Omental fat pad (tissue), 4 donors: ENCODE measurements at places on chromosomes 11 and 22.

GRCh38 chr11:60859616-60860250, 4.0 kb upstream of the PTGDR2 start:
- no peak for DNase-seq

DNA sequence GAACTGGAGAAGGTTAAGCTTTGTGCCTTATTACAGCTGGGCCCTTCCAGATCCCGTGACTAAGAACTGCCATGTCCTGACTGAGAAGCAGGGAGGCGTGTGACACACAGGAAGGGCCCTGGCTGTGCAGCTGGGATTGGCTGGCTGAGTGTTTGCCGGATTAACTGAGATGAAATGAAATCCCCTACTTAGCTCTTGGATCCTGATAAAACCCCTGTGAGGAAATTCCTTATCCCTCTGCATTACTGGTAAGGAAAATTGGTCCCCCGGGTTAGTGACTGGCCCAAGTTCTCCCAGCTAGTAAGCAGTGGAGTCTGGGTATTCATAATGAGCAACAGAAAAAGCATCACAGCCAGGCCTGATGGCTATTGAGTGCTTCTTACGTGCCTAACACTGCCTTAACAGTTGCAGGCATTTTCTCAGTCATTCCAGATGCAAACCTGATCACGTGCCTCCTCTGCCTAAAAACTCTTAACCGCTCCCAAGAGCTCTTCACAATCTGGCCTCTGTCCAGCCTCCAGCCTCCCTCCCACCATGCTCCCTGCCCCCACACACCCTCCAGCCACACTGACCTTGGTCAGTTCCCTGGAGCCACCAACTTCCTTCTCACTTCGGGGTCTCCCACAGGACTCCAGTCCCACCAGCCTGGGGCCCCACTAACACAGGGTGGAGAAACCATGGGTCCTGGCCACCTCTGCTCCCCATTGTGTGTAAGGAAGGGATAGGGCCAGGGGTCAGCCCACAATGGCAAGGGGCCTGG, 37.8 kb downstream of the ARRB1 start:
- no peak for DNase-seq

DNA sequence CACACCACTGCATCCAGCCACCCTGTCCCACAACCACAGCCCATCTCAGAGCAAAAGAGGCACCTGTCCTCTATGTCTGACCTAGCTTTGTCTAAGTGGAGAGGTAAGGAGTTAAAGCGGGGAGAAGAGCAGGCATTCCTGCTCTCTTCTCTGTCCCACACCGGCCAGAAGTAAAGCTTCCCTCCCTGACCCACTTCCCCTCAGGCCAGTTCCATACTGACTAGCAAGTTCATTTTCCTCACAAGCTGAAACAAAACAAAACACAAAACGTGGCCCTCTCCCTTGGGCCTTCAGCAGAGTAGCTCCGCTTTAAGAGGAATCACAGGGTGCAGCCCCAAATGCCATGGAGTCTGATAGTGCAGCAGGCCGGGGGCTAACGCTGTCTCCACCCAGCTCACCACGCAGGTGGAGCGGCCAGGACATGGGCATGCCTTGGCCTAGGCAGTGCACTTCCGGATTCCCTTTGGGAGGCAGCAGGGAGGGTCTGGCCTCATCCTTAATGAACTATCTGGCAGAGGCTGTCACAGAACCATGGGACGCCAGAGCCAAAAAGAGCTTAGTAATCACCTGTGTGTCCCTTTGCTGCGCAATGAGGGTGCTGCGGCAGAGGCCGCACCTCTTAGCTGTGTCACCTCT, 34.0 kb downstream of the FLI1 start:
- no peak for DNase-seq

GRCh38 chr11:58494101-58494500, 13.8 kb downstream of the OR5B21 start:
- DNase-seq, result no peak

- DNase-seq, result no peak
These were observed 11.3 kb upstream of the GDPD5 start for GRCh38 chr11:75536786-75537641.

DNA sequence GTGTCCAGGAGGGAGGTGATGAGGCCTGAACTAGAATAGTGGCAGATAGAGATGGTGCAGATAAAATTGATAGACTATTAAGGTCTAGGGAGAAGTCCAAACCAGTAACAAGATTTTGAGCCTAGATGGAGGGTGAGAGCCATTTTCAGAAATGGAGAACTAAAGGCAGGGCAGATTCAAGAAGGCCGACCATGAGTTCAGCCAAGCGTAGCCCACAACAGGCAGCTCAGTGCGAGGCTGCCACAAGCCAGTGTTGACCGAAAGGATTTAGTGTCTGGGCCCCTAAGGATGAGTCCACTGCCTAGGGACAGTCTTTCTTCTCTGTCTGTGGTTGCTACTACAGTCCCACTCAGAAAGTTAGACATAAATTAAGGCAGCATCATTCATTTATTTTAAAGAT, 51.7 kb downstream of the PPP2R1B start:
- DNase-seq, result no peak

DNA sequence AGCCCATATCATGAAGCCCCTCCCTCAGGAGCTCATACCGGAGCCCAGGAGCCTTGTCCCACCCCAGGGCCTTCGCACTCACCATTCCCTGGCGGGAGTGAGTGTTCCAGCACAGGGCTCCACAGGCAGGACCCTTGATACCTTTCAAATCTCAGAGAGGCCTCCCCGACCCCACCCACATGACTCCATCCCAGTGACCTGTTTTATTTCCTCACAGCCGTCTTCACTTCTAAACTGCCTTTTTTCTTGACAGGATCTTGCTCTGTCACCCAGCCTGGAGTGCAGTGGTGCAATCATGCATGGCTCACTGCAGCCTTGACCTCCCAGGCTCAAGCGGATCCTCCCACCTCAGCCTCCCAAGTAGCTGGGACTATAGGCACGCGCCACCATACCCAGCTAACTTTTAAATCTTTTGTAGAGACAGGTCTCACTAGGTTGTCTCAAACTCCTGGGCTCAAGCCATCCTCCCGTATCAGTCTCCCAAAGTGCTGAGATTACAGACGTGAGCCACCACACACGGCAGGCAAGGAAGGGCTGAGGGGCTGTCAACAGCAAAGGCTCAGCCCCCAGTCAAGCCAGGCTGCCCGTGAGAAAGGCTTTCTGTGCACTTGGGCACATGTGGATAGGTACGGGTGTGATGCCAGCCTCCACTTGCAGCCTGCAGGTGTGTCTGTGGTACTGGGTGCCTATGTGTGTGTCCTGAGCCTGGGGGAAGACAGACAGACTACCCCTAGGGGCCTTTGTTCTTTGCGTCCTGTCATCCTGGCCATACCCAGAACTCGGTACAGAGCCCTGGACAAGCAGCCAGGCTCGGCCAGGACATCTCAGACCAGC, 9.3 kb downstream of the RPL3 start:
- DNase-seq, result no peak

DNA sequence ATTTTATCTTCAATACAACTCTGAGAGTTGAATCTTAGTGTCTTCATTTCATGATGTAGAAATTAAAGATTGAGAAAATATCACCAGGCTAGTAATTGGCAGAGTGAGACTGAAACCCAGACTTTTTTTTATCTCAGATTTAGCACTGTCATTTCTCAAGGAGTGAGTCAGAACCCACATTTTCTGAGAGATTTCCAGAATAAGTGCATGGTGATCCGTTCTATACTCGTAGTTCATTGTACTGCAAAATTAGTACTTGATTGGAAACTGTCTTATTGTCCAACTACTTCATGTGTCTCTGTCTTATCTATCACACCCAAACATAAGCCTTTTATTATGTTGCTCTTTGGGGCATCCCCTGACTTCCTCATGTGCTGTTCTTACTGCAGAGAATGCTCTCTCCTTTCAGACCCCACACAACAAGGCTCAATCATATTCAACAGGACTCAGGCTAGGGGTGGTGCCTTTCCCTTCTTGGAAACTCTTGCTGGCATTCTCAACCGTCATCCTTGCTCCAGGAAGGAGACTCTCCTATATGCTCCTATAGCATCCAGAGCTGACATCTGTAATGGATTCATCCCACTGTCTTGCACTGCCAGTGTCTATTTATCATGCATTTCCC, 76.7 kb upstream of the BLID start:
- no peak for DNase-seq

DNA sequence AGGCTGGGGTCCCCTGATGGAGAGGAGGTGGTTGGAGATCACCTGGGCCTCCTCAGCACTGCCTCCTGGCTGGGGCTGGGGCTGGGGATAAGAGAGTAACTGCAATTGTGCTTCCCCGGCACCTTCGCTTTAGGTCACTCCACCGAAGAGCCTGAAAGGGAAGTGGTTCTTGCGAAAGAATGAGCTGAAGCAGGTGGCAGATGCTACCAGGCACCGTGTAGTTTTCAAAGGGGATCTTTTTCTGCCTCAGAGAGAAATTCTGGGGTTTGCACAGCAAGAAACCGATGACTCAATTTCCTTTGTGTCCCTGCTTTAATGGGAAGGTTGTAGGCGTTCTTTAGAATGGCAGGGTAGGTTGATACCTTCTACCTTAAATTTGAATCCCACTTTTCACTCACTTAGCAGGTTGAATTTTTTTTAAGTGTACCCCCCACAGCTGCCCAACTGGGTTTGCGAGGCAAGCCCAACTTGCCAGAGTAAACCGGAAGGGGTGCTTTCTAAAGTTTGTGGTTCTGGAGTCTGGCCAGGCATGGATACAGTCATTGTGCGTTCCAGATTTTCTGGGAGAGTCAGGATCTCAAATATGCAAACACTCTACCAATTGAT, 5.3 kb downstream of the CD44 start:
- DNase-seq, result no peak

GRCh38 chr11:19561011-19561410, 151.6 kb upstream of the NAV2 start:
- DNase-seq, result no peak

- DNase-seq, result no peak
These were observed 73.7 kb upstream of the KIRREL3 start for GRCh38 chr11:127074151-127074761.

DNA sequence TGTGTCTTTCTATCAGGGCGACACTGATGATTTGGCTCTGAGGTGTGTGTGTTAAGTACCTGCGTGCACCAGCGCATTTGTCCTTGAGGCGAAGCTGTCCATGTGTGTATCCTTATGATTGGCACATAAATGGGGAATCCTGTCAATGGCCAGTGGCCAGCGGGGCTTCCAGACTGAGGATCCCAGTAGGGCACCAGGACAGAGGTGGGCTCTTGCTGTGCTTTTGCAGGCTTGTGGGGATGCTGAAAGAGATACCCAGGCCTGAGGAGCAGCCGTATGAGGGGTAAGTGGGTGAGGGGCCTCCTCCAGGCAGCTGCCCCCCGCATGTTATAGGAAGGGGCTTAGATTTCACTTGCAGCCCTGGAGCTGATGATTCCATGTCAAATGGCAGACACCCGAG, 156.8 kb downstream of the ST3GAL4 start:
- no peak for DNase-seq

GRCh38 chr11:119540370-119541125, 117.6 kb upstream of the THY1 start:
- DNase-seq, result no peak

GRCh38 chr22:46528121-46528610, 9.3 kb downstream of the CELSR1 start:
- no peak for DNase-seq

GRCh38 chr11:96168623-96169022, 174.4 kb downstream of the MAML2 start:
- DNase-seq, result no peak

DNA sequence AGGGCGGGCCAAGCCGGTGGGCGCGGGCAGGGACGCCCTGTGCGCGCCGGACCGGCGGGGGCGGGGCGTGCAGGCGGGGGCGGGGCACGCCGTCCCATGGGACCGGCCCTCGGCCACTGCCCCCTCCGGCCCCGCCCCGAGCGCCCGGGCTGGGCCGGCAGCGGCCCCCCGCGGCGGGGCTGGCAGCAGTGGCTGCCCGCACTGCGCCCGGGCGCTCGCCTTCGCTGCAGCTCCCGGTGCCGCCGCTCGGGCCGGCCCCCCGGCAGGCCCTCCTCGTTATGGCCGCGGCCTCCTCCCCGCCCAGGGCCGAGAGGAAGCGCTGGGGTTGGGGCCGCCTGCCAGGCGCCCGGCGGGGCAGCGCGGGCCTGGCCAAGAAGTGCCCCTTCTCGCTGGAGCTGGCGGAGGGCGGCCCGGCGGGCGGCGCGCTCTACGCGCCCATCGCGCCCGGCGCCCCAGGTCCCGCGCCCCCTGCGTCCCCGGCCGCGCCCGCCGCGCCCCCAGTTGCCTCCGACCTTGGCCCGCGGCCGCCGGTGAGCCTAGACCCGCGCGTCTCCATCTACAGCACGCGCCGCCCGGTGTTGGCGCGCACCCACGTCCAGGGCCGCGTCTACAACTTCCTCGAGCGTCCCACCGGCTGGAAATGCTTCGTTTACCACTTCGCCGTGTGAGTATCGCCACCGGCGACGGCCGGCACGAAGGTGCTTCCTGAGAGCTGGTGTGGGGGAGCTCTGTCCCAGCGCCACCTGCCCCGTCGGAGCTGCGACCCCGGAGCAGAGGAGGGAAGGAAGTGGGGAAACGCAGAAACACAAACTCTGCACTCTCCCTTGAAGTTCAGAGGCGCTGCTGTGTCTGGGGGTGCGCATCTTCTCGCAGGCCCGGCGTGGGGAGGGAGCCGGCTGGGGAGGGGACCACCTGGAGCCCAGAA, at the start of gene KCNQ1:
Gene KCNQ1 (plus strand): TSS at position 188 of the 925 bp plus-strand sequence. CDS start 91 bp downstream, at position 279.
- DNase-seq, result no peak

GRCh38 chr11:19259487-19260345, 19.0 kb upstream of the E2F8 start:
- peak; percentile 67 for DNase-seq

- DNase-seq, result no peak
These were observed 22.2 kb upstream of the IL18BP start for GRCh38 chr11:71976551-71976950.

DNA sequence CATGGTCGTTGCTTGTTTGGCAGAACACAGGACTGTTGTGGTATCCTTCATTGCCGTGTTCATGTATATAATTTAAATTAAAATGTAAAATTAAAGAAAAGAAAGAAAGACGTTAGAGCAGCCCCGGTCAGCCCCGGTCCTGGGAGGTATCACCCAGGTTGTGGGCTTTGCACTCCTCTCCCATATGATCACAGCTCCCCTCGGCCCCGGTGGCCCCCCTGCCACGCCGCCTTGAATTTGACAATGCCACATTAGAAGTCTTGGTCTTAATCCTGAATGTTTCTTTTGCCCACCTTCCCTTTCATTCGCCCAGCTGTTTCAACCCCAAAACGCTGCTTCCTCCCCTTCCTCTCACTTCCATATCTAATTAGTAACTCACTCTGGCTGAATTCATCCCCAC, 11.4 kb downstream of the APOBEC3A start:
- no peak for DNase-seq

- DNase-seq, result no peak
These were observed 134.2 kb downstream of the STK33 start for GRCh38 chr11:8459711-8460399.

DNA sequence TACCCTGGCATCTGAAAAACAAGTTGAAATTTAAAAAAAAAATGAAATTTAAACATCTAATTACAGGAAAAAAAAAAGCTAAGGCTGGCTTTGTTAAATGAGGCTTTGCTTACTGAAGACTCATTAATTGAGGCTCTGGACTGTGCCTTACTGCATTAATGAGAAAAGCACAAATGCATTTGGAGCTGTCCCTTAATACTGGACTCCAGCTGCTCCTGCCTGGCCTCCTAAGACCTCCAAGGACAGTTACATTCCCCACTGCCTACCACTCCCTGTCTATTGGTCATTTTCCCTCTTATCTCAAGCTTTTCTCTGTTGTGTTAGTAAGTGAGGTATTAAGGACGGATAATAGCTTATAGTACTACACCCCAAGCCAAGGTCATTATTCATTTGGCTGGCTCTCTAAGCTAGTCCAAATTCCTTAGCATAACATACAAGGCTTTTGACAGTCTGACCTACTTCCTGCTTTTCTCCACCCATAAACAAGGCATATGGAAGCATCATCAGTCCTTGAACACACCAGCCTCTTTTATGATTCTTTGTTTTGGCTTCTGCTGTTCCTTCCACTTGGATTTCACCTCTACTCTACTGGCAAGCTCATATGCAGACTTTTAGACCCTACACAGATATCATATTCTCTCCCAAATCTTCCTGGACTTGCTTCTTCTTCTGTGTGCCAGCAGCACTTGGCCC, 62.5 kb downstream of the USP35 start:
- no peak for DNase-seq
